ENCODE measurements at places on chromosomes 7 and 10.

- DNase-seq = no peak
These were observed 5.4 kb downstream of the HNRNPA2B1 start for GRCh38 chr7:26195182-26195581.

GRCh38 chr7:84876061-84876821 is 310.6 kb downstream of the SEMA3D start:
- no peak for DNase-seq

DNA sequence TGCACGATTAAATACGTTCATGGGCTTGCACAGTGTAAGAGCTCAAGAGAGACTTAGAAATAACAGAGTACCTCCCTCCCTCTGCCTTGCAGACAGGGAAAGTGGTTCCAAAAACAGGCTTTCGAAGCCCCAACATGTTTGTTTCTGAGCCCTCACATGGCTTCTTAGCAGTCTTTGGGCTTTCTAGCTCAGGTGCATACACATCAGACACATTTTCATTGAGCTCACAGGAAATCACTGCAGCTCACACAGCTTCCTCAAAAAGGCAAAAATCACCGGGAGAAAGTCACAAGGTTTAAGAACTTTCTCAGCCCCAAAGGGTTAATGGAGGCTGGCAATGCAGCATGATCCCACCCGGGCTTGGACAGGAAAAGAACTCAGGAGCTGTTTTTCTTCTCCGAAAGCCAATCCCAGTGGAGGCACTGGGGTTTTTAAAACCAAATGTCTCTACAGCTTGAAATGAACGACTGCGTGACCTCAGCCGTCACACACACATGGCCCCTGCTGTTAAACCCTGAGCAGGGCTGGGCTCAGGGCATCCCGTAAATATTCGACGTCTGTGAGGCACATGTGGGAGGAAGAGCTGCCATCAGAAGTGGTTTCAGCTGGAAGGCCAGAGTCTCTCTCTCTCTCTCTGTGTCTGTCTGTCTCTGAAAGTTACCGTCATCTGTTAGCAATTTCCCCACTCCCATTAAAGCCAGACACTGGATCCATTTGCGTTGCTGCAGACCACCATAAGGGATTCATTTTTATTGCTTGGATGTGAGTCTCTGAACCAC is 69.7 kb downstream of the CALML3 start:
- DNase-seq = no peak

DNA sequence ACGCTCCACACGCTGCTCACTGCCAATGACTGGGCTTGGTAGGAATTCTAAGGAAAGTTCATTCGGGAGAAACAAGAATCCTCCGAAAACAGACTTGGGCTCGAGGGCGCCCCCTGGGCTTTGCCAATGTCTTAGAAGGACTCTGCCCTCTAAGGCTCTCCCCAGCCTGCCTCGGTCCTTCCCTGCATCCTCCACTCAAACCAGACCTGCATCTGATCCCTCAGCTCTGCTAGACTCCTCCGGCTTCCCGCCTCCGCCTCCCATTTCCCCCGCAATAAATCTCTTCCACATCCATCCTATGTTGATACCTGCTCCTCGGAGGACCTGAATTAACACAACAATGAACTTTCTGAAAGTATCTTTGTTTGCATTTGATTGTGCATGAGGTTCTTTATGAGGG is 177.6 kb downstream of the PLPP4 start:
- no peak for DNase-seq

DNA sequence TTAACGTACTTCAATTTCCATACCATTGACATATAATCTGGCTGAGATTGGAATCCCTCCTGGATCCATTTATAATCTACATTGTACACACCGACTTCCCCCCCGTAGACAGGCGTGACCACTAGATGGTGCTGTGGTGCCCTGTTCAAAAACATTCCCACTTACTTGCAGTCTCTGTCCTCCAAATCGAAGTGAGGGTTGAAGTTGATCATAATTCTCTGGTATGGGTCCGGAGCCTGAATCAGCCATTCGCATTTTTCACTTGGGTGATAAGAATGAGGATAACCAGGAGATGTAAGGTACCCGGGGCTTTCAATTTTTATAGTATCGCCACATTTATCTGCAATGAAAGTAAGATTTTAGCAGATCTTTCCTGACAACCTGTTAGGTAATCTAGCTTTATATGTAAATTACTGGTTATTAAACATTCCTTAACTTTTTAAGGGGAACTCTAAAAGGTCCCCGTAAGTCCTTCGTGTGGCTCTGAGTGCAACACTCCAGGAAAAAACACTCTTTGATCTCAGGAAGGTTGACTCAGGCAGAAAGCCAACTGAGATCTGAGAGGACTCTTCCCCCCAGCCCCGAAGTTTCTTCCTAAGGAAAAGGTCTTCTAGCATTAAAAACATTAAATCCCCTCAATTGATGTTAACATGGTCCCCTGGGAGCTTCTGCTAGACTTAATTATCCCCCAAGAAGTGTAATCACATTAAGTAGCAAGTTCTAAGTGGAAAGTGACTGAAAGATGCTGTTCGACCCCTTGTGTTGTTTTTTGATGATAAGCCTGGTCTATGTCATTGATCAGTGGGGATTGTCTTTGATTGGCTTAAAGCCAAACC is 3.7 kb downstream of the NRP1 start:
- peak; percentile 100 for DNase-seq

DNA sequence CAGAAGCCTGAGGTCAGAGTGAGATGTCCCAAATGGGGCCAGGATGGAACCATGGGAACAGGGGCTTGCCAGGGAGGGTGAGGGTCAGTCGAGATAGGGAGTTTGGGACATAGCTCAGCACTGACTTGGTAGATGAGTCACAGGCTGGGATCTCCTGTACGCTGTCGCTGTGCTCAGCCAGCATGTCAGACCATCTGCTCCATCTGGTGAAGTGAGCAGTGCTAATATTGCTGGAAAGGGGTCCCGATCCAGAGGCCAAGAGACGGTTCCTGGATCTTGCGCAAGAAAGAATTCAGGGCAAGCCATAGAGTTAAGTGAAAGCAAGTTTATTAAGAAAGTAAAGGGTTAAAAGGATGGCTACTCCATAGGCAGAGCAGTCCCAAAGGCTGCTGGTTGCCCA is 505.6 kb downstream of the GALNT17 start:
- DNase-seq = no peak

DNA sequence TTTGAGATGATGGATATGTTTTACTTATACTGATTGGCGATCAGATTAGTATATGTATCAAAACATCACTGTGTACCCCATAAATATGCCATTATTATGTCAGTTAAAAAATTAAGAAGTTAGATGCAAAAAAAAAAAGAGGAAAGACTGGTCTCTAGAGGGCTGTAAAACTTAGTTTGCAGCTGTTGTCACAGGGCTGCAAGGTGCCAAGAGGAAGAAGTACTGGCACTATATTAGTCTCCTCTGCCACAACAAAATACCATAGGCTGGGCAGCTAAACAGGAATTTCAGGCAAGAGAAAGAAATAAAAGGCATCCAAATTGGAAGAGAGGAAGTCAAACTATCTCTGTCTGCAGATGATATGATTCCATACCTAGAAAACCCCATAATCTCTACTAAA is 177.8 kb upstream of the PLPP4 start:
- no peak for DNase-seq

DNA sequence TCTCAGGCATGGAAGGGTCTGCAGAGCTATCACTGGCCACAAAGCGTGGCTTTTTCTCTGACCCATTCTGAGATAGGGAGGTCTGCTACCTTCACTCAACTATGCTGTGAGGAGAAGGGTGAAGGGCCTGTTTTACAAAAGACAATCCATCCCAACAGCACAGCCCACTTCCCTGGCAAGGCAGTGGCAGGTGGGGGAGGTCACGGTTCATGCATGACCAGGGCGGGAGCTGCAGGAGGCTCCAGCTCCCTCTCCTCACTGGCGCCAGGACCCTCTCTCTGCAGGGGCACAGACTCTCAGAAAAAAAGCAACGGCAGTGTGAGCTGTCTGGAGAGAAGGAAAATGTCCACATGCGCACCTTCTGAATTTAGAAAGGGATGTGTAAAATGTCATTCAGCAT is 28.5 kb downstream of the GRB10 start:
- DNase-seq = no peak

- DNase-seq = no peak
These were observed 38.6 kb upstream of the SH2D4B start for GRCh38 chr10:80498833-80499741.

GRCh38 chr10:44462338-44462914 is 77.5 kb upstream of the CXCL12 start:
- DNase-seq = peak; percentile 63

GRCh38 chr7:90910136-90910535 is 314.0 kb downstream of the CDK14 start:
- peak; percentile 63 for DNase-seq

Data from PC-3 (cell line).